Heart right ventricle (tissue), 16 donors: ENCODE measurements at places on chromosomes 12 and 14. TPM values are rescaled to one million over a fixed set of nuclear protein-coding genes. Genes with fewer than 3 reads are reported as not detected.

DNA sequence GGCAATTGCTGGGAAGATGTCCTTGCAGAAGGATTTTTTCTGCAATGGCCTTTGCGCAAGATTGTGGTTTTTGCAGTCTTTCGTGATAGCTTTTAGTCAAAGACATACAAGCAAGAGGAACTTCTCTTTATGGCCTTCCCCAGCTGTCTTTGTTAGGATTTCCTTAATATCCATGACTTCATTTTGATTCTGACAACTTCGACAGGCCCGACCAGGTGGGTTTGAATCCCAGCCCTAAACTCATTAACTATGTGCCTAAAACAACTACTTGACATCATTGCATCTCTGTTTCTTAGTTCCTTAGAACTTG is 13.3 kb upstream of the VRK1 start:
- no peak for DNase-seq

OTUB2 gene
- 0.19 TPM for total RNA-seq

- no peak for DNase-seq
Observed at GRCh38 chr12:22527999-22528398, 16.3 kb downstream of the C2CD5 start.

DNA sequence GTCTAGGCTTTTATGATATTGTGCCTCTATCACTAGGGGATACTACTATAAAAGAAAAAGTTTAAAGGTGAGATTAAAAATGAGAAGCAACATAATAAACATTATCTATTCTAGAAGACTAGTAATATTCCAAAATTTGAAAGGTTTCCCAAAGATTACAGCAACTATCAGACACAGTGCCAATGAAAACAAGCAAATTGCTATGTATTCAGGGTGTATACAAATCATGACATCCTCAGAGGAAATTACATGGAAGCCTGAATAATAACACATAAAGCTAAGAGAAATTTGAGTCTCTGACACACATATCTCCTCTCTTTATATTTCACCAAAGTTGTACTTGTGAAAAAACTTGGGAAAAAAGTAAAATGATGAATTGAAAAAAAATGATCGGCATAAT is 327.0 kb downstream of the SEC23A start:
- no peak for DNase-seq

DNA sequence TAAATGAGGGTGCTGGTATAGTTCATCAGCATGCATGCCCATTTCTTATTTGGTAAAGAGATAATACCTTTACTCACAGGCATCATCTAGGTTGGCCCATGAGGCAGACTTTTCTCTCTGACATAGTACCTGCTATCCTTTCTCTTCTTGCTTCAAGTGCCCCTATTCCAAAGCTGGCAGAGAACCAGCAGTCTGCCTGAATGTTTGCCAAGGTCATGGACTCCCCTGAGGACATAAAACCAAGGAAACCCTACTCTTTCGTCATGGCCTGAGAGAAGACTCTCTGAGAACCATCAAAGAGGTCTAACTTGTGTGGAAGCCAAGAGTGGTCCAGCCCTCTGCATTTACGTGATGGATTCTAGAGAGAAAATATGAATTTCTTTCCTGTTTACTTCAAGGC is 11.9 kb downstream of the PPP1R36 start:
- no peak for DNase-seq
